ENCODE measurements at places on chromosomes 5 and 9.

GRCh38 chr9:34256104-34256503, 73.0 kb downstream of the KIF24 start:
- DNase-seq: no peak

DNA sequence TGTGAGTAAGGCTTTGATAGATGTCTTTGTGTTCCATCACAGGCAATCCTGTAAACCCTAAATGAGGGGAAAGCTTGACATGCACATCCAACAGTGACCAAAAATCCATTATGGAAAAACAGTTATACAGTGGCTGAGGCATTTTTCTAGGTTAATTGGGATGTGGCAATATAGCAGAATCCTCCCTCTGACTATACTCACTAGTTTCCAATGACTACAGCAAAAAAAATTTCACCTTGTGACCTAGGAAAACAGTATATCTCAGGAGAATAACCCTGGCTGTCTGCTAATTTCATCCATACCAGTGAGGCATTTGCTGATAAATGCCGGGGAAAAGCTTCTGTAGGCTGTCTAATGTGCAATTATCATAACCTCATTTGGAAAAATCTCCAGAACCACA, 49.9 kb upstream of the SNCAIP start:
- no peak for DNase-seq

DNA sequence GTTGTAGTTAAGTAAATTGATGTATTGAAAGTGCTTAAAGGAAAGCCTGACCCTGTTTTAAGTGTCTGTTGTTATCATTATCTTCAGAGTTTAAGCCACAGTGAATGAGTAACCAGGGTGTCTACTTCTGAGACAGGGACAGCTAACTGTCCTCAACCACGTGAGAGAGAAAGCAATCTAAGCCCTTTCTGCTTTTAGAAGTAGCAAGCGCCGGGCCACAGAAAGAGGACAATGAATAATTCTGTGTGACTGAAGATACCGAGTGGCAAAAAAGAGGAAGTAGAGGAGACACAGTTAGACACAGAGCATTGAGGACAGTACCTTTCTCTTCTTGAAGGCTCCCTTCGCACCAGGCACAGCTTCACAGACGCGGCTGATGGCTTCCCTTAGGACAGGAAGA, 86.3 kb downstream of the S1PR3 start:
- no peak for DNase-seq

DNA sequence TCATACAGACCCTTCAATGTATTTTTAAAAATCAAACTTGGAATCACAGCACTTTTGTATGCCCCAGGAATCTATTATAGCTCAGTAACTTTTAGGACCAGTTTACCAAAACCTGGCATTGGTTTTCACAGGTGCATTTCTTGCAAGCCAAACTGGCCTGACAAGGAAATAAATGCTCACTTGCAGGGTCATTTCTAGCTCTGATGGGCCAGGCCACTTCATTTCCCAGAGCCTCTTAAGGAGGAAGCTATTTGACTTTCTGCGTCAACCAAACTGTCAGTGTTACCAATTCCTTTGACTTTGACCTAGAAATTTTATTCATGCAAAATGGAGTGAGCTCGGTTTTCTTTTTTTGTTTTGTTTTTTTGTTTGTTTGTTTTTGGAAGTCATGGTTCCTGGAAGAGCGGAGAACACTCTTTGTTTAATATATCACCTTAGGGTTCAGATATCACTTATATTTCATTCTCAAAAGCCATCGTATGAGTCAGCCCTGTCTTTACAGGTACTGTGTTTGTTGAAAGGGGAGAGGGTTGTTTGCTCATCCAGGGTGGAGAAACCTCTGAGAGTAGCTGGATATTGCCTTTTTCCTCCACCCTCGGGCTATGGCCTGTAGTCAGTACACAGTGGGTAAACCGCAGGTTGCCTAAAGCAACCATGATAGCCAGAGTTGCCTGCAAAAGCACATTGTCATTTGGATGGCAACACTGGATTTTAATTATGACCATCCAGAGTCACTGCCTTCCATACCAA, 58.9 kb downstream of the GNA14 start:
- DNase-seq: no peak

GRCh38 chr5:121325930-121326329, 525.8 kb upstream of the FTMT start:
- no peak for DNase-seq

Measured in NT2/D1 (cell line).